Activated naive CD8-positive, alpha-beta T cell treated with anti-CD3 and anti-CD28 coated beads, Interleukin-2, amount 10 ng/mL, durations not matched to agents 7 days and 5 days (primary cell): ENCODE measurements at places on chromosomes 7 and 10. TPM values are rescaled to one million over a fixed set of nuclear protein-coding genes. Genes with fewer than 3 reads are reported as not detected.

Gene KDM7A
- 21.2 TPM for total RNA-seq

DNA sequence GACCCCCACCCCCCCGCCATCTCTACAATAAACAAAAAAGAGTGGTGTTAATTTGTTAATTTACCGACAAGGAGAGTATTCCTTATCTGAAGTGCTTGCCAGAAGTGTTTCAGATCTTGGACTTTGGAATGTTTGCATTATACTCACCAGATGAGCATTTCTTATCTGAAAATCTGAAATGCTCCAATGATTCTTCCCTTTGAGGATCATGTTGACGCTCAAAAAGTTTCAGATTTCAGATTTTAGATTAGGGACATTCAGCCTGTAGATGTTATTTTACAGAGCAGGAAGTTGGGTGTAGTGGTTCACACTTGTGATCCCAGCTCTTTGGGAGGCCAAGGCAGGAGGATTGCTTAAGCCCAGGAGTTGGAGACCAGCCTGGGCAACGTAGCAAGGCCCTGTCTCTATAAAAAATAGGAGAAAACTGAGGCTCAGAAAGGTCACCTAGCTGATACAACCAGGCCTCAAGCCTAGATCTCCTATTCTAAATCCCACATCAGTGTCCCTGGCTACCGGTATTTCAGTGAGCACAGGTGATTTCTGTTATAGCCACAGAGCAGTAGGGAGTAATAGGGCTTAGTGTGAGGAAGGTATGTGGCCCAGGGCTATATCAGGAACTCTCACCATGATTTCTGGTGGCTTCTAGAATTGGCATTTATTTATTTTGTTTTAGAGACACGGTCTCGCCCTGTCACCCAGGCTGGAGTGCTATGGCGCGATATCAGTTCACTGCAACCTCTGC lies 35.4 kb downstream of the TMEM120A start:
- DNase-seq, result no peak

- DNase-seq, result no peak
These were observed 114.6 kb upstream of the AGK start for GRCh38 chr7:141436575-141437075.

Gene PHYHIPL
- not detected for total RNA-seq

DNA sequence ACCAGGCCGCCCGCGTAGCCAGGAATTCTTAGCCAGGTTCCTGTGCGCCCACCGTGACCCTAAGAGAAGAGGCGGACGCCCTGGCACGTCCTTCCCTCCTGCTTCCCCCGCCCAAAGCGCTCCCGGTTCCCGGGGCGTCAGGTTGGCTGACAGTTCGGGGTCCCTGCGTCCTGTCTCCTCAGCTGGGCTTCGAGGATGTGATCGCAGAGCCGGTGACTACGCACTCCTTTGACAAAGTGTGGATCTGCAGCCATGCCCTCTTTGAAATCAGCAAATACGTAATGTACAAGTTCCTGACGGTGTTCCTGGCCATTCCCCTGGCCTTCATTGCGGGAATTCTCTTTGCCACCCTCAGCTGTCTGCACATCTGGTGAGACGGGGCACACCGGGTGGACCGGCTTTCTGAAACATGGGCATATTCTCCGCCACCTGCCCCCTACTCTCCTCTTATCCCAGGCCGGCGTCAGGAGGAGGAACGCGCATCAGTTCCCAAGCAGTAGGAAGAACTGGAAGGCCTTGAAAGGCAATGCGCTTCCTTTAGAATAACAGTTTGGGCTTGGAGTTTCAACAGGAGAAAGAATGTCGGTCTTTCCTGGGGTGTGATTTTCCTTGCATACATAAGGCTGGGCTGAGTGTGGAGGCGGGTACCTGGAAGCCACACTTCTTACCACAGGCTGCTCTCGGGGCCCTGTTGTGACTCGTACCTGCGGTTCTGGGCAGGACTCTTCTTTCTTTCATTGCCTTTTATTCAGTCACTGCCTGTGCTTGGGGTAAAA lies 728 bp downstream of the CAV2 start:
- DNase-seq, result peak; percentile 35

DNA sequence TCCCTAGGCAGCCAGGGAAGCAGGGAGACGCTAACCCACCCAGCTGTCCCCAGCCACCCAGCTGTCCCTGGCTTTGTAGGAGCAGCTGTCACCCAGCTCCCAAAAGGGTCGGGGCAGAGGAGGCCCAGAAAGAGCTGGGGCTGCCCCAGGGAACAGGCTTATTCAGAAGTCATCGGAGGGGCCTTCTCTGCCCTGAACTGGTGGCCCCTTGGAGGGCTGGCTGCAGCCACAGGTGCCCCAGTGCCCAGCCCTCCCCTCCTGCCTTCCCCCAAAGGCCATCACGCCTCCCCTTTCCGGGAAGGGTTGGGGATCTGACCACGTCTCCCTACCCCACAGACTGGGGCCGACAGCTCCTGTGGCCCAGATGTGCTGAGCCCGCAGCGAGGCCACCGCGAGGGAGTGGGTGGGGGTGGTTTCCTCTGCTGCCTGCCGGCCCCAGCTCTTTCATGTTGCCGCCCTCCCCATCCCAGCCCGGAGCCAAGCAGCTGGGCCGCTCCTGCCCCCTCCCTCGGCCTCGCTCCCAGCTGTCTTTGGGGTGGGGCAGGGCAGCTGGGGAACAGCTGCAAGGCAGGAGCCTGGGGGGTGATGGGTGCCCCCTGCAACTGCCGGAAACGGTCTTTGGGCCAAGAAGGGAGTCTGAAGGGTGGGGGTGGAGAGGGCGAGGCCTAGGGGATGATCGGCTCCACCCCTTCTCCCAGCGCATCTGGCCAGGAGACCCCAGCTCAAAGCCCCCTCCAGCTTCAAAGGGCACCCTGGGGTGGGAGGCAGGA lies 16.8 kb downstream of the TRIM8 start:
- DNase-seq, result peak; percentile 83

DNA sequence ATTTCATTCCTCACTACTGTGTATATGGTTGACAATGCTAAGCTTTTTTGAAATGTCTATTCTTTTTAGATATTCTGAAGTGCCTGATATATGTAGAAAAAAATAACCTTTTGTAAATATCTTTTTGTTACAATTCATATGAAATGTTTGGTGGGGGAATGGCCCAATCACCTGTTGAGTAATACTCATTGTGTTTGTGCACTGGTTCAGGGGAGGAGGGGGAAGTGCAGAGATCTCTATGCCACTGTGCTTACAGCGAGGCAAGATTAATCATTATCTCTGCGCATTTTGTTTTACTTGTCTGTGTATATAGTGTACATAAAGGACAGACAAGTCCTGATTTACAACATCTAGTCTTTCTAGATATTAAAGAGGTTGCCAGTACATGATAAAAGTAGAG lies 25.2 kb downstream of the NUP42 start:
- no peak for DNase-seq

DNA sequence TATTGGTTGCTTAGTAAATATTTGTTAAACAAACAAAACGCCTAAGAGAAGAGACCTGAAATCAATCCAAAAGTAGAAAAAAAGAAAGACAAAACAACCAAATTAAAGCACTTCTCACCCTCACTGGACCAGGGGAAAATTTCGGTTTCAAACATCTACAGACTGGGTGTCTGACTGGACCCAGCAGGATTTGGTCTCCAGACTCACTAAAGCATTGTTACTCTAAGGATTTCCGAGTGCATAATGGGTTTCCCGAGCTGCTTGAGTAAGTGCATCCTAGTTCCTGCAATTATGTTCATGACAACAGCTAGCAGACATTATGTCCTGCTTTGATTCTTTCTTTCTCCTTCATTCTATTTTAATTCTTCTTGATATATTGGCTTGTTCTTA lies 51.8 kb upstream of the FAM3C start:
- no peak for DNase-seq

Gene LIPK
- not detected for total RNA-seq

- no peak for DNase-seq
These were observed 1002.8 kb upstream of the CELF2 start for GRCh38 chr10:10014846-10015245.

Gene ATXN7L1
- 15.2 TPM for total RNA-seq
